ENCODE measurements at places on chromosomes 7 and 10.

DNA sequence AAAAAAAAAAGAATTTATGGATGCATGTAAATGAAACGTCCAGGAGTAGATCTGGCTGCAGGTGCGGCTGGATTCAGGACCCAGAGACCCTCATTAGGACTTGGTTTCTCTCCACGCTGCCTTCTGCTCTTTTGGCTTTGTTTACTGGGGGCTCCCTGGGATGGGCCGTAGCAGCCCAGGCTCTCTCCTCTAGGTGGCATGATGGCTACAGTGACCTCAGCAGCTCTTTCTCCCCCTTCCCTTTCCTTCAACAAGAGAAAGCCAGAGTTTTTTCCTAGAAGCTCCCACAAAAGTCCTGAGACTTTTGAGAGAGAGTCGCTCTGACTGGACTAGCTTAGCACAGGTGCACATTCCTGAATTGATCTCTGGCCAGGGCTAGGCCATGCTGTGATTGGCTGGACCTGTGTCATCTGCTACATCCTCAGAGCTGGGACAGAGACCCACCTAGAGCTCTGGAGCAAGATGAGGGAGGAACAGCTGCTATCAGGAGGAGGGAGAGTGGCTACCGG lies 67.8 kb upstream of the PDCD4 start:
- peak; percentile 48 for DNase-seq

DNA sequence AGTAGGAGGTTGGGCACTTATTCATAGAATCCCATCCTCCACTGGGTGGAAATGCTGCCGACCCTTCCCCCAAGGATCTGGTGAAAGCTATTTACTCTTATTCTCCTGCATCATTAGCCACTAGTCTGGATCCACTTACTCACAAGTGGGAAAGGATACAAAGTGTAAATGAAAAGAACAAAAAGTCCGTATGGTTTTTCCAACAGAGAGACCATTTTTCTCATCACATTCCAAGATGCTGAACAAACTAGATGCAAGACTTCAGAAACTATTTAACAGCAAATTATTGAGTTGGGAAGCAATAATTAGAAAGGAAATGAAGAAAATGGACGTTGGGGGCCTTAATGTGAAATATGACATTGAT lies 242.4 kb upstream of the GLI3 start:
- DNase-seq, result no peak

DNA sequence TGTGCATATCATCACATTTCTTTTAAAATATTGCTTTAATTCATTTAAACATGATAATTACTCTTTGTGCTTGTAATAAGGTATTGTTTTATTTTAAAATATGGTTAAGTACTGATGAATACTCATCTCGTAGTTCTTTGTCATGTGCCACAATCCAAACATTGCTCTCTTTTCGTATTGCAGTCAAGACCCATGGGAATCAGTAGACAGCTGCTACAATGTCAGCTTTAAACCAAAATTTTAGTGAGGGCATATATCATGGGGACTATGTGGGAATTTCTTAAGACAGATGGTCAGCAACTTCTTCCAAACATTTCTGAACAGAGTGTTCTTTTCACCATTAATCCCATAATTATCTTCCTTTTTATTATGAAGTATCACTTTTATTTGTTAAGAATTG lies 77.2 kb upstream of the FZD1 start:
- no peak for DNase-seq

- peak; percentile 84 for DNase-seq
Observed at GRCh38 chr10:126315494-126316177, 72.6 kb downstream of the ADAM12 start.

DNA sequence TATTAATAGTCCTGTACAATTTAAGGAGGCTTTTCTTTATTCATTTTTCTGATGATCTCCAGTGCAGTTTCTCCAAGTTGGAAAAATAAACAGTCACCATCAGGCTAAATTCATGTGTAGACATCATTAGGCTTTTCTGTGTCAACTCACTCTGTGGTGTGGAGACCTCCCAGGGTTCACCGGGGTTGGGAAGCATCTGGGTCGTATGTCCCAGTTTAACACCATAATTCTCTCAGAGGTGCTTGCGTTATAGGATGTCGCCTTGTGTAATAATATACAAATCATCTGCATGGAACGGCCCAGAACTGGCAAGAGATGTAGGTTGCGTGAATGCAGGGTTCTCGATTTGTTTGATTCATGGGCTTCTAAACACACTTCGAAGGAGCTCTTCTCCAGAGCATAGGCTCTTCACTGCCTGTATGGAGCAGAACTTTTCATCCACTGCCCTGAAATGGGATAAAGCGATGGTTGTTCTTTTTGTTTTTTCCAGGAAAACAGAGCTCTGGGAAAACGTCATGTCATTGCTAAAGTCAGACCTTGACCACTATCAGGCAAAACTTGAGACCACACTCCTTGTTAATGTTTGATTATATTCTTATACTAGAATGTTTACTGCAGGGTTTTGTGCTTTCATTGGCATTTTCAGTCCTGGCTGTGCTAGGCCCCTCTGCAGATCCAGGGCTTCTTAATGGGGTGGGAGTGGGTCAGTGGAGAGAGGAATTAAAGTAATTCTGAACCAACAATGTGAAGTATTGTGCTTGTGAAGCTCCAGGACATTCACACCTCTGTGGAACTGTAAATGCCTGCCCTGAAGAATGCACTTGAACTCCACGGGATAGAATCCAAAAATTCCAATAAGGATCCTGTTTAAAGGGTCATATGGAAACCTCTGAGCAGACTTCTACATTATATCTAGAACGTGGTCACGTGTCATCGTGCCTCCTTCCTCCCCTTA lies 172.8 kb downstream of the TRIL start:
- DNase-seq, result no peak

DNA sequence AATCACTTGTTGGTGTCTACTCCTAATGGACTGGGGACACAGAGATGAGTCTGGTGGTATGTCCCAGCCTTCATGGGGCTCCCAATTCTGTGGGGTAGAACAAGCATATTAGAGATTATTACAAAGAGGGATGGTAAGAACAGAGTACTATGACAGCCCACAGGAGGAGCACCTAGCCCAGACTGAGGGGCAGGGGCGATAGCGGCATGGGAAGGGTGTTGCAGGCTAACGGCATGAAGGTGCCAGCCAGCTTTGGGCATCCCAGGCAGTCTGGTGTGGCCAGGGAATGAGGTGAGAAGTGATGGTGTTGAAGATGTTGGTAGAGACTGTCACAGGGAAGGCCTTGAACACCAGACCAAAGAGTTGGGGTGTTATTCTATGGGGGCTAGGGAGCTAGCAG lies 280.0 kb downstream of the RPS24 start:
- no peak for DNase-seq

- DNase-seq, result no peak
Observed at GRCh38 chr7:36598054-36598674, 126.1 kb downstream of the AOAH start.
